EL (cell line): ENCODE measurements at places on chromosomes 3 and 15.

- peak; percentile 72 for DNase-seq
Measured at GRCh38 chr15:64749167-64749566, 26.2 kb downstream of the RBPMS2 start.

DNA sequence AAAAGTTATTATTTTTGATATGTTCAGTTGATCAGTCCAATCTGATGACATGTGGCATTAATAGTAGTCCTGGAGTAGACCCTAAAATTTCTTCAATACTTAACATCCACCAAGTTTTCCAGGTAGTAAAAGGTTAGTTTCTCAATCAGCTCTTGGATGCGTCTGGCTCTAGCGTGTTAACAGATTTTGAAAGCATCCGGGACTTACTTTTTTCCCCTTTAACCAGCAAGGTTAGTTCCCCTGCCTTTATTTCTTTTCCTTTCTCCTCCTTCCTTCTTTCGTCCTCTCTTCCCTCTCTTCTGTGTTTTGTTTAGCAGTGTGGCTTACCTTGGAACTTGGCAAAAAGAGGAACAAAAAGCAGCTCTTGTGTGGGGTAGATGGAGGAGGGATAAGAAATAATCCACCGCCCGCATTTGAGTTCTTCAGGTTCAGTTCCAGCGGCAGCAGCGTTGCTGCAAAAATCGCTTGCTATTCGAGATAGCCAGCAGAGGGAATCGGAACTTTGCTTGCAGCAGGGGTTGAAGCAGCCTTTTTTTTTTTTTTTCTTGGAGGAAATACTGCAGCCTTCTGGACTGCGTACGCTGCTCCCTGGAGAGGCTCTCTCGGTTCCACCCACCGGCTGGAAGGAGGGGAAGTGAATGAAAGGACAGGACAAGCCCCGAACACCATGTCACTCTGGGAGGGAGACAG is at the start of gene RBMS3:
Gene RBMS3, plus strand, starts transcription at position 668 of the 690 bp plus-strand sequence.
- peak; percentile 97 for DNase-seq

GRCh38 chr3:186937017-186937875 is 6.9 kb downstream of the ST6GAL1 start:
- no peak for DNase-seq

DNA sequence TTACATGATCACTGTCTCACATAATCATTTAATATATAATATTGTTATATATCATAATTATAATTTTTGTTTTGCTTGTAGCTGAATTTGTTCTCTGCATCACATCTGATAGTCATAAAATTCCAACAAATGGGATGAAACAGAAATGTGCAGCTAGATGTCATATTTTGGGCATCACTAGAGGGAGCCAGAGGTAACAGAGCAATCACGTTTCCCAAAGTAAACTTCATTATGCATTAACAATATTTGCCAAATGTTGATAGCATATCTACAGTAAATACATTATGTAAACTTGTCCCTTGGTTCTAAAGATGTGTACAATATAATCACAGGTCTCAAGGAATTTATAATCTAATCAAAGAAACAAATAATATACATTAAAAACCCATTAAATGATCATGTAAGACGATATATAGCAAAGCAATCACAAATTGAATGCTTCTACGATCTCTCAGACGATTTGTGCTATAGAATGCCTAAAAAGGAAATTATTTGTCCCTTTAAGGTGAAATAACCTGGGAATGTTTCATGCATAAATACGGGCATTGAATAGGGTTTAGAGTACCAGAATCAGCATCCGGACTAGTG is 234.2 kb upstream of the MCTP2 start:
- no peak for DNase-seq

- no peak for DNase-seq
Measured at GRCh38 chr3:23270423-23270822, 67.3 kb downstream of the UBE2E2 start.

DNA sequence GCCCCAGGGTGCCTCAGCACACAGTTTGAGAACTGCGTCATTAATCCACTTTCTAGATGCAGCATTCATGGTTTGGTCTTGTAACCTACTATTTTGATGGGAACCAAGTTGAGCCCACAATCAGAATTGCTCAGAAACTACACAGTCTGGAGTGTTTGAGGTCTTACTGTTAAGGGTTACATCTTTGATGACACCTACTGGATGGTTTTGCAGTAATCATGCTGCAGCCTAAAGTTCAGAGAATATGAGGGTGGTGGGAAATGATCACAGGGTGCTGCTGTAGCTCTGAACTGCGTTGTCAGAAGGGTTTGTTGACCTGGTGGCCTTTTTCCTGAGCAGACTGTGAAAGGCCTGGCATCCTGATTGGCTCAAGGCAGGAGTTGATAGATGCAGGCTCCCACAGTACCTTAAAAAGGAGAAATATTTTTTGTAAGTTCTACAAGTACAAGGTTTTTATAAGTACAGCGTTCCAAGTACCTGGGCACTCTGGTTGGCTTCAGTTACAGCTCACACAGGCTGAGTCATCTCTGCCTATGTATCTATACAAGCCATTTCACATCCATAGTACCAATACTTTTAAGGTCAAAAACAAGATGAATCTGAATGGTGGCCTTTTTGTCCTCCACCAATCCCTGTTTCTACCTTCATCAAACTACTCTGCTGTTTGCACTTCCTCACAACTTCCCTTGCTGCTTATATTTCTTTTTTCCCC is 60.5 kb upstream of the ACKR4 start:
- DNase-seq: peak; percentile 19
